ENCODE measurements at places on chromosomes 3 and 15.

- DNase-seq, result no peak
Observed at GRCh38 chr3:90134090-90134489, 1026.7 kb downstream of the EPHA3 start.

DNA sequence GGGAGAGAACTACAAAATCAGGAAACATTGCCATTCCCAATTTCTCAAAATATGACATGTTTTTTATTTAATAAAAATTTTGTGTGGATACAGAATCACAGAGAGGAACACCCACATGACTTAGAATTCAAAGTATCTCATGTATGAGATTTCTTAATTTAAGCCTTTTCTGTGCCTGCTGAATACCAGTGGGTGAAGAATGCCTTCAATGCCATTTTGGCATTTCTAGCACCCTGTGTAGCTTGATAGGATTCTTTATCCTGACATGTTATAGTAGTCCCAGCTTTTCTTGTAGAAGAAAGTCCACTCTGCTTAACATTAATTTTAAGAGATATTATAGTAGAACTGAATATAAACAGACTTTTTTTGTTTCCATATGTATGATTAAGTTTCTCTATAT, 3.1 kb upstream of the SLMAP start:
- DNase-seq, result no peak

DNA sequence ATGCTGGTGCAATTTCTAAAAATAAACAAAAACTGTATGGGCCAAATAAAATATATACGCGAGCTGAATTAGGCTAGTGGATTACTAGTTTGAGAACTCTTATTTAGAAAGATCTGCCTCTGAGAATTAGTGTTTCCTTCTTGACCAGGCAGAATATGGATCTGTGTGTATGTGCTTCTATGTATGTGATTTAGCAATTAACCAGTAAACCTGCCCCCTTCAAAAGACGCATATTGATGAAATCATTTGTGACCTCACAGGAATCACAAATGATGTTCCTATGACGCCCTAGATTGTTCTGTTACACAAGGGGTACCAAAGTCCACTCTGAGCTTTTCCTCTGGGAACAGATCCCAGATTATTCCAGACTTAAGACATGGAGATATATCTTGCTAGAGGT, at the start of gene TUSC7:
TUSC7 (plus strand) TSS at position 301 of the 400 bp plus-strand sequence.
- no peak for DNase-seq

- DNase-seq, result peak; percentile 61
Observed at GRCh38 chr3:157493627-157494550, 9.3 kb downstream of the VEPH1 start.

DNA sequence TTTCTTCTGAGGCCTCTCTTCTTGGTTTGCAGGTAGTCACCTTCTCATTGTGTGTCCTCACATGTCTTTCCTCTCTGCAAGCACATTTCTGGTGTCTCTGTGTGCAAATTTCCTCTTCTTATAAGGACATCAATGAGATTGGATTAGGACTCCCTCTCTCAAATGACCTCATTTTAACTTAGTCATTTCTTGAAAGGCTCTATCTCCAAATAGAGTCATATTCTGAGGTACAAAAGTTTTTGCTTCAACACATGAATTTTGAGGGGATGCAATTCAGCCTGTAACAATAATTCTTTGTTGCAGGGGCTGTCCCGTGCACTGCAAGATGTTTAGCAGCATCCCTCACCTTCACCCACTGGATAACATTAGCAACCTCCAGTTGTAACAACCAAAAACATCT, 115.0 kb upstream of the DCBLD2 start:
- no peak for DNase-seq

All from globus pallidus (tissue), 1 donor.